ENCODE measurements at places on chromosomes 2 and 18.

GRCh38 chr2:112310906-112311305 is 35.5 kb downstream of the ZC3H6 start:
- no peak for DNase-seq

DNA sequence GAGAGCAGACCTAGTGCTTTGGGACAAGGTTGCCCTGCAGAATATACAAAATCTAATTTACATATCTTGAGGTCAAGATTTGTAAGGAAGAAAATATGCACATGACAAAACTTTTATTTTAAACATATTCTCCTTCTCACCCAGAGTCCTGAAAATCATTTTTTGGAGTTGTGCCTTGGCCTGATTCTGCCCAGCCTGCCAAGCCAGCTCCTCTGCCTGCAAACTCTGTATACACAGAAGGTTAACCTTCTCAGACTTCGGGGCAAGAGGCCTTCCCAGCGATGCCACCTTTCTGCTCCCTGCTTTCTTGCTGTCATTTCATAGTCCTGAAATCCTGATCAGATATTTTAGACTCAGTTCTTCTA is 95.8 kb upstream of the CAVIN2 start:
- DNase-seq: no peak

- no peak for DNase-seq
These were observed 46.6 kb upstream of the XIRP2 start for GRCh38 chr2:166841679-166842078.

GRCh38 chr18:78431606-78432005 is 548.0 kb upstream of the SALL3 start:
- DNase-seq: no peak

DNA sequence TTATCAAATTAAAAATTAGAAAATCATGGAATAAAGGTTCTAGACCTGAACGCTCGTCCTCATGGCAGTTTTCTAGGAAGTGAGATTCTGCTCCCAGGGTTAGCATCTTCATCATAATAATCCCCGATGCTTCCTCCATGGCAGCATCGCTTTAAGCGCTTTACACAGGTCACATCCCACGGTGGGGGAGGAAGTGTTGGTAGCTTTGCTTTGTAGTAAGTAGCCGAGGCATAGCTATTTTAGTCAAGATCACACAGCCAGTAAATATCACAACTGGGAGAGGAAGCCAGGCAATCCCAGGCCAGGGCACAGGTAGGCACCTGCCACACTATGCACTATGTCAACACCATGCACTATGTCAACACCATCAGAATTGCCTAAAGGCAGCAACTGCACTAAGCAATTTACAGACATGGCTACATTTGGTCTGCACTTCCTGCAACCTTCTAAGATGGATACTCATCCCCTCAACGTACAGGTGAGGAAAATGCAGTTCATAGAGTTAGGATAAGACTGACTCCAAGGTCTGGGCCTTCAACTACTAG is 205.5 kb downstream of the FBXO15 start:
- DNase-seq: no peak

GRCh38 chr2:113178069-113178746 is 4.4 kb downstream of the PSD4 start:
- DNase-seq: no peak

DNA sequence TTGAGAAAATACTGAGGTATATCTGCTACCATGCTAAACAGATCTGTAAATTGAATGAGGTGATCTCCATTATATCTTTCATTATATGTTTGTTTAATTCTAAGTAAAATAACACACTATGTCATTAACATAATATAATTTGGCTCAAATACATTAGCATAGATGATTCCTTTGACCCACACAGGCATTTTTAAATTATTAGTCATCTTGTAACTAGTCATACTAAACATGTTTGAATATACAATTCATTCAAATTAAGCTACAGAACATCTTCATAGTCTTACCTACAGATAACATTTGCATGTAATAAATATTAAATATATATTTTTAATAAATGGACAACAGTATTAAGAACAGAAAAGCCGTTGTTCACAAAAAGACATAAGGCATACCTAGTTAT is 52.7 kb upstream of the KYNU start:
- no peak for DNase-seq

- DNase-seq: no peak
These were observed 321.9 kb upstream of the RAB12 start for GRCh38 chr18:8287196-8287885.

- no peak for DNase-seq
These were observed 21.6 kb downstream of the BMP10 start for GRCh38 chr2:68849579-68850030.

- DNase-seq: no peak
These were observed 107.4 kb downstream of the ARL6IP6 start for GRCh38 chr2:152825834-152826233.

- DNase-seq: no peak
These were observed 553.7 kb upstream of the SYT4 start for GRCh38 chr18:43830947-43831346.

DNA sequence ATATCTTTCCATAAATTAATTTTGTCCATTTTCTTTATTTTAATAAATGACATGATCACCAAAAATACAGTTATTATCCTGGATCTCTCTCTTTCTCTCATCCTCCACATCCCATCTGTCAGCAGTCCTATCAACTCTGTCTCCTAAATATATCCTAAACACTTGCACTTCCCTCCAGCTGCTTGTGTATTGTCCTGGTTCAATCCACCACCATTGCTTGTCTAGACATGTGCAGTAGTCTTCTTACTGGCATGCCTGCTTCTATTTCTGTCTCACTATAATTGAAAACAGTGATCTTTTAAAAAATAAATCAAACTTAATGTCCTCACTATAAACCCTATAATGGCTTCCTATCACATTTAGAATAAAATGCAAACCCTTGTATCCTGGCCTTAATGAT is 2168.6 kb upstream of the PIK3C3 start:
- DNase-seq: no peak

GRCh38 chr2:121287146-121287798 is 2.3 kb upstream of the TFCP2L1 start:
- no peak for DNase-seq

DNA sequence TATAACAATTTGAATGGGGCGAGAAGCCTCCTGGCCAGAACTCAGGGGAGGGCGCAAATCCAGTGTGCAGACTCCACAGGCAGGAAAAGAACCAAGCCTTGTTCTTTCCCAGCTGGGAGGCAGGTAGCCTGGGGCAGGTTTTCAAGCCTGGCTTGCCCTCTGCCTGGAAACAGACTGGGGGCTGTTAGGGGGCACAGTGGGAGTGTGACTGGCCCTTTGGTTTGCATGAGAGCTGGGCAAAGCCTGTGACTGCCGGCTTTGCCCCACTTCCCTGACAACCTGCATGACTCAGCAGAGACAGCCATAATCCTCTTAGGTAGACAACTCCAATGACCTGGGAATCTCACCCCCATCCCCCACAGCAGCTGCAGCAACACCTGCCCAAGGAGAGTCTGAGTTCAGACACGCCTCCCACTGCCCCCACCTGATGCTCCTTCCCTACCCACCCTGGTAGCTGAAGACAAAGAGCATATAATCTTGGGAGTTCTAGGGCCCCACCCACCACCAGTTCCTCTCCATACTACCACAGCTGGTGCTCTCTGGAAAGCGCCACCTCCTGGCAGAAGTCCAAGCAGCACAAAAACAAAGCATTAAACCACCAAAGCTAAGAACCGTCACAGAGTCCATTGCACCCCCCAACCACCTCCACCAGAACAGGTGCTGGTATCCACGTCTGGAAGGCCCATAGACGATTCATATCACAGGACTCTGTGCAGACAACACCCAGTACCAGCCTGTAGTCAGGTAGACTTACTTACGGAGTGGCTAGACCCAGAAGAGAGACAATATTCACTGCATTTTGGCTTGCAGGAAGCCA is 402.5 kb downstream of the STK39 start:
- no peak for DNase-seq

DNA sequence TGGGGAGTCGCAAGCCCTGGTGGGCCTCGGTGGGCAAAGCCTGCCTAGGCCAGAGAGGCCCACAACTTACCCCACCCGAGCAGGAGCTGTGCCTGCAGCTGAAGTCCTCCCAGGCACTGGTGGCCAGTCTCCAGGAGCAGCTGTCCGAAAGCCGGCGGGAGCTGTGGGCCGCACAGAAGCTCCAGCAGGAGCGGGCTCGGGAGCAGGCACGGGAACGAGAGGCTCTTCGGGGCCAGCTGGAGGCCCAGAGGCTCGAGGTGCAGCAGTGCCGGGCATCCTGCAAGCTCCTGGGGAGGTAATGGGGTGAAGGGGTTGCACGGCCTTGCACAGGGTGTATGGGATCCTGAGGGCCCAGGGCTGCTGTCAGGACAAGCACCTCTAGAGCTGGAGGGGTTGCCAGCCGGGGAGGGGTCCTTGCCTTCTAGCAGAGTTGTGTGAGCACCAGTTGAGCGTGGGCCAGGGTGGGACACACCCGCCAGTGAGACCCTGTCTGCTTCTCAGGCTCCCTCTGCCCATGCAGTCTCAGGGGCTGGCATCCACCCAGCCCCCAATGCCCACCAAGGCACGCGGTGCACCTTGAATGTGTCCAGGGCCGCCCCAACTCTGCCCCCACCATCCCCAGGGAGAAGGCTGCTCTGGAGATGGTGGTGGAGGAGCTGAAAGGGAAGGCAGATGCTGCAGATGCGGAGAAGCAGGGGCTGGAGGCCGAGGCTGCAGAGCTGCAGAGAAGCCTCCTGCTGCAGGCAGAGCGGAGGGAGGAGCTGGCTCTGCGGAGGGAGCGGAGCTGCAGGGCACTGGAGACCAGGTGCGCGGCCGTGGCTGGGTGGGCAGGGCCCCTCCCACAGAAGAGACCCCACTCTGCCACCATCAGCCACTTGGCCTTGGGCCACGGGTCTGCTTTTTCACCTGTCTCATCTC is 27.2 kb downstream of the CROCC2 start:
- no peak for DNase-seq

- DNase-seq: no peak
These were observed 24.1 kb downstream of the TFPI start for GRCh38 chr2:187529977-187530721.

- no peak for DNase-seq
These were observed 736.6 kb upstream of the ZEB2 start for GRCh38 chr2:145256551-145256950.

GRCh38 chr2:28393114-28393836 is 617 bp downstream of the FOSL2 start:
- DNase-seq: peak; percentile 57

DNA sequence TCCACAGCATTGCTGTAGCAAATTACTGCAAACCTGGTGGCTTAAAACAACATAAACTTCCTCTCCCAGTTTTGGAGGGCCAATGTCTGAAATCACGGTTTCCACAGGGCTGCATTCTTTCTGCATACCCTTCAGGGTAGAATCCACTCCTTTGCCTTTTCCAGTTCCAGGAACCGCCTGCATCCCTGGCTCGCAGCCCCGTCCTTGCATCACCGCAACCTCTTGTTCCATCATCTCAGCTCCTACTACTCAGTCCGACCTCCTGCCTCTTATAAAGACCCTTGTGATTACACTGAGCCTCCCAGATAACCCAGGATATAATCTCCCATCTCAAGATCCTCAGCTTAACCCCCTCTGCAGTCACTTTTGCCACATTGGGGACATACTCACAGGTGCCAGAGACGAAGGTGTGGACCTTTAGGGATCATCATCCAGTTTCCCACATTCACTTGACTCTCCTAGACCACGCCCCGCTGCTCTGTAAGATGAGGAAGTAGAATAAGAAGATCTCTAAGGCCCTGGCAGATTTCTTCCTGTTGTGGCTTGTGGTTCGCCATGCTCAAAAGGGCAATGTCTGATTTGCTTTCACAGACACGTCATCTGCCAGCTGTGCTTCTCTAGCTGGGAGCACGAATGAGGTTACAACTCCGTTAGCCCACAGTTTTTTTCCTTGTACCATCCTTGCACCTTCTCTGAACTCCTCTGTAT is 103.6 kb upstream of the AGAP1 start:
- peak; percentile 50 for DNase-seq

DNA sequence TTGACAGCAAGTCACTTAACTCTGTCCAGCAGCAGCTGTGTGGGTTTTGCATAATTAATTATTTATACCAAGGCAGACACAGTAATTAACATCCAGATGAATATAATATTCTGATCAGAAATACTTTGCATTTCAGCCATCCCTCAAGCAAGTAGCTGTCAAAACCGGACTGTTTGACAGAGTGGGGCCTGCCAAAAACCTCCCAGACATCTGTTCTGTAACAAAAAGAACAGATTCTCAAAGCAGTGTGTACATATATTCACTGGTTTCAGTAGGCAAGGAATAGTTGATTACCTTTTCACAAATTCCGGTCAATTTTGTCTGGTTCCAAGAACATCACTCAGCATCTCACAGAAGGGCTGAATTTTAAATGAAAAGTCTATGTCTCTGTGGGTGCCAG is 291.6 kb downstream of the CMPK2 start:
- DNase-seq: no peak

All from stimulated activated CD4-positive, alpha-beta T cell treated with anti-CD3 and anti-CD28 coated beads, Interleukin-1b, Interleukin-23, amount 100 ng/mL, for 48 hours (primary cell).